ENCODE measurements at places on chromosomes 13 and 19. TPM values are rescaled to one million over a fixed set of nuclear protein-coding genes. Genes with fewer than 3 reads are reported as not detected.

Gene MYO9B
- polyA plus RNA-seq = 3.4 TPM

Gene LGALS4
- polyA plus RNA-seq = not detected

Gene CYP2A7
- not detected for polyA plus RNA-seq

GRCh38 chr13:80844164-80844563 lies 503.2 kb upstream of the SPRY2 start:
- no peaks in the 10 kb centered on the region for H3K4me1 ChIP-seq
- no peak overlapping the region for H3K4me3 ChIP-seq
- DNase-seq = no peak
- H3K27ac ChIP-seq = no peak overlapping the region
- no peaks in the 10 kb centered on the region for H3K27me3 ChIP-seq

- DNase-seq = no peak
- no peak overlapping the region for H3K27ac ChIP-seq
- peaks cover 8% of the 10 kb centered on the region for H3K4me1 ChIP-seq
- H3K27me3 ChIP-seq = no peaks in the 10 kb centered on the region
- H3K4me3 ChIP-seq = no peak overlapping the region
These were observed 13.3 kb downstream of the SLC27A1 start for GRCh38 chr19:17483605-17484002.

- peaks cover 4% of the 10 kb centered on the region for H3K4me1 ChIP-seq
- peaks cover 11% of the 10 kb centered on the region for H3K36me3 ChIP-seq
- DNase-seq = no peak
- H3K27ac ChIP-seq = no peak overlapping the region
- no peak overlapping the region for H3K4me3 ChIP-seq
These were observed 8.3 kb downstream of the TEKTIP1 start for GRCh38 chr19:3547301-3547731.

DNA sequence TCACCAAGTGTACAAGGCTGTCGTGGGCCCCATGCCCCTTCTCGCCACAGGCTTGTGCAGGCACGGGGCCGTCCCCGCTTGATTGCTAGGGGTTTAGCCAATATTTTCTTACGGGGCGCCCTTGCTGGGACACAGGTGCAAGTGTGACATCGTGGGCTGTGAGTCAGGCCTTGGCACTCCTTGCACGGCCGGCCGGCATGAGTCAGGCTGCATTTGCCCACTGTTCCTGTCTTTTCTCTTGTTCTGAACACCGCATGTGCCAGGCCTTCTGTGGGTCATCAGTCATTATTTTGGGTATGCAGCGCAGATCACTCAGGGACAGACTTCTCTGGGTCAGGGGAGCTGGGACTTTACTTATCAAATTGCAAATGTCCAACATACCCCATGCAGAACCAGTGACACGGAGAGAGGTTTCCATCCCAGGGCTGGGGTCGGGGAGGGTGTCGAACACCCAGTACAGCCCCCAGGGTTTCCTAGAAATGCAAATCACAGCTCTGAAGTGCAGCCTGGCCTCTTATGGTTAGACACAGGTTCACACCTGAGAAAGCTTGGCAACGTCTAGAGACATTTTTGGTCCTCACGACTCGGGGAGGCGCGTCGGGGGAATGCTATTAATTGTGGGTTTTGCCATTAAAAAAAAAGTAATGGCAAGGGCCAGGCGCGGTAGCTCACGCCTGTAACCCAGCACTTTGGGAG lies 22.5 kb upstream of the KLF2 start:
- H3K27me3 ChIP-seq = no peaks in the 10 kb centered on the region
- H3K4me3 ChIP-seq = no peak overlapping the region
- no peak for DNase-seq
- no peaks in the 10 kb centered on the region for H3K36me3 ChIP-seq
- H3K4me1 ChIP-seq = no peaks in the 10 kb centered on the region

- H3K27me3 ChIP-seq = no peaks in the 10 kb centered on the region
- H3K4me3 ChIP-seq = no peak overlapping the region
- no peak overlapping the region for H3K27ac ChIP-seq
- DNase-seq = no peak
These were observed 69.0 kb upstream of the PCDH9 start for GRCh38 chr13:67299072-67299635.

All from CD4-positive, CD25-positive, alpha-beta regulatory T cell (primary cell).